Smooth muscle cell of the pulmonary artery (primary cell): ENCODE measurements at places on chromosomes 4 and X. TPM values are rescaled to one million over a fixed set of nuclear protein-coding genes. Genes with fewer than 3 reads are reported as not detected.

The TIGD4 gene
- total RNA-seq = 0.26 and 0.43 TPM in 2 replicates

The LRCH2 gene
- 10.9 and 11.7 TPM in 2 replicates for total RNA-seq

The ZIC3 gene
- total RNA-seq = not detected in 2 replicates

The SUPT20HL2 gene
- not detected in 2 replicates for total RNA-seq

The SLC4A4 gene
- total RNA-seq = 3.0 and 7.5 TPM in 2 replicates

The DIPK2B gene
- total RNA-seq = under 0.01 TPM in 1 of 2 replicates, not detected in the other

The ASB5 gene
- total RNA-seq = 0.83 and 2.2 TPM in 2 replicates

The LGI2 gene
- total RNA-seq = 0.23 and 0.59 TPM in 2 replicates

The CFI gene
- 1.6 and 13.7 TPM in 2 replicates for total RNA-seq

The ODAPH gene
- not detected in 2 replicates for total RNA-seq

The XAGE5 gene
- total RNA-seq = not detected in 2 replicates

The USP17L20 gene
- total RNA-seq = not detected in 2 replicates

The ELF4 gene
- total RNA-seq = 13.4 and 15.6 TPM in 2 replicates

The CENPE gene
- 2.2 and 5.5 TPM in 2 replicates for total RNA-seq

The PITX2 gene
- 0.10 and 0.33 TPM in 2 replicates for total RNA-seq

The VCX3B gene
- total RNA-seq = not detected in 2 replicates

The S100P gene
- total RNA-seq = not detected in 2 replicates

The LUZP4 gene
- total RNA-seq = not detected in 2 replicates

The OTC gene
- not detected in 2 replicates for total RNA-seq

The TRPC3 gene
- total RNA-seq = 0.03 and 0.78 TPM in 2 replicates

The ANOS1 gene
- 4.1 and 18.8 TPM in 2 replicates for total RNA-seq

The SLC6A8 gene
- 31.0 and 56.2 TPM in 2 replicates for total RNA-seq

The GAGE13 gene
- not detected in 2 replicates for total RNA-seq

The UGT2A3 gene
- not detected in 2 replicates for total RNA-seq

The ADAMTS3 gene
- 3.8 and 5.0 TPM in 2 replicates for total RNA-seq

The IGBP1 gene
- 56.6 and 74.7 TPM in 2 replicates for total RNA-seq

The WDFY3 gene
- total RNA-seq = 98.2 and 123 TPM in 2 replicates

The SPON2 gene
- 5.5 and 7.2 TPM in 2 replicates for total RNA-seq

The PDLIM3 gene
- total RNA-seq = 62.4 and 86.4 TPM in 2 replicates

The KCNIP4 gene
- total RNA-seq = not detected in 2 replicates

The NXF2 gene
- total RNA-seq = not detected in 2 replicates

The NLRP2B gene
- total RNA-seq = under 0.01 TPM in 1 of 2 replicates, not detected in the other

The PCDH7 gene
- 61.1 and 257 TPM in 2 replicates for total RNA-seq

The AP1AR gene
- 14.1 and 21.5 TPM in 2 replicates for total RNA-seq

The ZAR1 gene
- not detected in 2 replicates for total RNA-seq

The OPRPN gene
- not detected in 2 replicates for total RNA-seq

The SMPX gene
- total RNA-seq = not detected in 2 replicates

The MAGEB6B gene
- not detected in 2 replicates for total RNA-seq

The BEX2 gene
- 1.0 and 1.9 TPM in 2 replicates for total RNA-seq

The NSG1 gene
- total RNA-seq = 0.50 and 0.72 TPM in 2 replicates
